ENCODE measurements at places on chromosomes 13 and 19.
A peak's percentile ranks its signal among the peaks of the same experiment; 100 is the strongest.

DNA sequence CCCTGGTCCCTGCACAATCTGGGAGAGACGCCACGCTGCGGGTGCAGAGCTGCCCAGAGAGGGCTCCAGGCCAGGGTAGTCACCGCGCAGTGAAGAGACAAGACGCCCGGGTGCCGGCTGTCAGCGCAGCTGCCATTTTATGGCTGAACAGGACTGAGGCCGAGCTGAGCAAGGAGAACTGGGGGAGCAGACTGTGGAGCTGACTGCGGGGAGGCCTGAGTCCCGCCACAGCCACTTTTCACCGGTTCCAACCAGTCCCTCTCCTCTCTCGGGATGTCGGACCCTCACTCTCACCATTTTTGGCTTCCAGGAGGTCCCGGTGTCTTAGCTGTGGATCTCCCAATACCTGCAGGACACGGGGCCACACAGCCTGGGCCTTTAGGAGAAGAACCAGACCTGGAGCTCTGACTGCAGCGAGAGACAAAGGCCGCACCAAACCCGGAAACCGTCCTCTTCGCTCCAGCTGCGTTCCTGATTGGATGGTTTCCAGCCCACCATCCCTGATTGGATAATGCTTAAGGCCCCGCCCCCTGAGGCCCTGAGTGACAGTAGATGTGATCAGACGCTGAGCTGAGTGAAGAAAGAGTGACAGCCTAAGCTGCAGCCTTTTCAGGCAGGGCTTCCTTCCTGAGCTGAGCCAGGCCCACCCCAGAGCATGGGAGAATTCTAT lies at the start of gene ZNF626:
ZNF626 (minus strand) TSS at position 422 of the 670 bp plus-strand sequence; CDS start at position 297, 125 bp downstream.
- peak; percentile 85 for DNase-seq

GRCh38 chr13:110445722-110446574 lies 115.6 kb downstream of the RAB20 start:
- DNase-seq = no peak

- DNase-seq = no peak
These were observed 57.5 kb downstream of the STARD13 start for GRCh38 chr13:33227927-33228647.

GRCh38 chr13:40434516-40435397 lies 231.7 kb downstream of the FOXO1 start:
- DNase-seq = no peak

- DNase-seq = no peak
These were observed 1179.8 kb downstream of the SLITRK1 start for GRCh38 chr13:82702513-82702912.

GRCh38 chr19:29372921-29373797 lies 152.6 kb upstream of the VSTM2B start:
- no peak for DNase-seq

DNA sequence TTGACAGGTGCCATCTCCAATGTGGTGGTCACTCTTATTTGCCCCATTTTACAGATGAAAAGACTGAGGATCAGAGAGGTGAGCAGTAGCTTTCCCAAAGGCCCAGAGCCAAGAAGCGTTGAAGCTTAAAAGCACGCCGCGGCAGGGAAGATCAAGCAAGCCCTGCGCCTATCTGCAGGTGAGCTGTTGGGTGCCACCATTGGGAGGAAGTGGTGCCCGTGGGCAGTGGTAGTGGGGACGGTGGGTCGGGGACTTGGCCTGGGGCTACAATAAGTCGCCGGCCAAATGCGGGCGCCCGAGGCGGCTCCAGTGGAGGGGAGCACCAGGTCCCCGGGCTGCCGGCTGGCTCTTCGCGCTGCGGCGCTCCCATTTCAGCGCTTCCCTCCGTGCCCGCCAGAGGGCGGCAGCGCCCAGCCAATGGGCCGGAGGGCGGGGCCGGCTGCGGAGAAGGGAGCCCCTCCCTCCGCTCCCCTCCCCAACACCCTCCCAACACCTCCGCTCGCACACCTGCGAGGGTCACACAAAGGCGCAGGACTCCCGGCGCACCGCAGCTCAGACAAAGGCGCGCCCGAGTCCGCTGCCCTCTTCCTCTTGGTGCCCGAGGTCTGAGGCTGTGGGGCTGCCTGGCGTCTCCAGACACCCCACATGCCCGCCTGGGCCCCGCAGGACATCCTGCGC lies 744 bp upstream of the POU2F2 start:
- peak; percentile 50 for DNase-seq

DNA sequence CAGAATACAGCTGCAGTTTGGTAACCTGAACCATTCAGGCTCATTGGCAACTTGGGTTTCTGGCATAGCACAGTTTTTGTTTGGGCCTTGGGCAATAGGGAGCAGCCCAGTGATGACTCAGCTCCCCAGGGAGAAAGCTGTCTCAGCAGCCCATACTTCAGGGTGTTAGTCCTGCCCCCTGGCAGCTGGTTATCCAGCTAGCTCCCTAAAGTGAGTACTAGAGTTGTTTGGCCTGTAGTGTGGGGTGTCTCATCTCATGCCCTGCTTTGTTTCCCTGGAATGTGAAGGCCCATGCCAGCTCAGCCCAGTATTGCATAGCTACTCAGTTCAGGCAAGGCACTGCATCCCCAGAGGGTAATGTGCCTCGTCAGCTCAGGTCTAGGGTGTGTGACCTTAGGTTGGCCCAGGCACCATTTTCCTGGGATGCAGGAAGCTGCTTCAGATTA lies 18.2 kb upstream of the ZNF543 start:
- DNase-seq = no peak

- DNase-seq = no peak
These were observed 754 bp upstream of the SIX5 start for GRCh38 chr19:45769821-45770191.

- peak; percentile 64 for DNase-seq
These were observed 12.8 kb downstream of the LTBP4 start for GRCh38 chr19:40613690-40614621.

GRCh38 chr19:28463493-28464053 lies 749.4 kb downstream of the UQCRFS1 start:
- DNase-seq = no peak

- DNase-seq = no peak
These were observed 1.2 kb upstream of the GPX4 start for GRCh38 chr19:1102407-1103131.

DNA sequence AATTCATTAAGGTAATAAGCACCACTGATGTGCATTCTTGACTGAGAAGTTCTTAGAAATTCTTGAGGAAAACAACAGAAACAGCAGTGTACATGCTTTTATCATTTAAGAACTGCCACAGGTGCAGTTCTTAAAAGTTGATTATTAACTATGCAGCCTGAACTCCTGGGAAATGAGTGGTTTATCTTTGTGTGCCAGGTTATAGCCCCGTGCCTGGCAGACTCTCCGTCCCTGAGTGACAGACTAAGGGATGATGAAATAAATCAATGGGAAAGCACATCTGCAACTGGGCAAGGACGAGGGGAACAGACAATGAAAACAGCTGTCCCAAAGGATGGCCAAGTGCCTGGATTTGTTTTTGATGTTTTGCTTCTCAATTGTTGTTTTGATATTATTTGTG lies 84.4 kb upstream of the SPATA13 start:
- DNase-seq = no peak

DNA sequence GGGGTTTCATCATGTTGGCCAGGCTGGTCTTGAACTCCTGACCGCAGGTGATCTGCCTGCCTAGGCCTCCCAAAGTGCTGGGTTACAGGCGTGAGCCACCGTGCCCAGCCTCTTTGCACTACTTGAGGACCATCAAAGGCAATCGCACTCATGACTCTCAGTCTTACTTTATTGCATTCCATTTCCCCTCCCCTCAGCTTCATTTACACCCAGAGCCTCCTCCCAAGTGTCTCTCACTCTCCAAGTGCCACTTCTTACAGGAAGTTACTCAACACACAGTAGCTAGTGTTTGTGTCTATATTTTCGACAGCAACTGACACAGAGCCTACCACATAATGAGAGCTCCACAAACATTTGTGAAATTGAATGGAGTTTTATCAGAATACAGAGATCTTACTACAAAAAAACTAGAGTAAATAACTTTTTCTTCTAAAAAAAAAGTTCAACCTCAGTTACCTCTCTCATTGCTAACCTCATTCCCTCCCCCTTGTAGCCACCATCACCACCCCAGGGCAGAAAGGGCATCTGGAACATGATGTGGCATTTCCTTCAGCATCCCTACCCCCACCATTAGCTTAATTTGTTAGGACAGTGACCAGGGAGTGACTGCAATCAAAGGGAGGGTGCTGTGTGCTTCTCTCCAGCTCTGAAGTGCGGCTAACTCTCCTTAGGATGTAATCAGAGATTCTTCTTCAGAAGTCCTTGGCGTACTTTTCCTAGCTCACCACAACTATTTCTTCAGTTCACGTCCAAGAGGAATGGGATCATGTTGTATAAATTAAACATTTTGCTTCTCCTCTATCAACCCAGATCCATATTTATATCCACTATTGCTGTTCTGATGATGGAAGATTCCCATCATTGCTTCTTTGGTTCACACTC lies 17.0 kb upstream of the RUBCNL start:
- no peak for DNase-seq

DNA sequence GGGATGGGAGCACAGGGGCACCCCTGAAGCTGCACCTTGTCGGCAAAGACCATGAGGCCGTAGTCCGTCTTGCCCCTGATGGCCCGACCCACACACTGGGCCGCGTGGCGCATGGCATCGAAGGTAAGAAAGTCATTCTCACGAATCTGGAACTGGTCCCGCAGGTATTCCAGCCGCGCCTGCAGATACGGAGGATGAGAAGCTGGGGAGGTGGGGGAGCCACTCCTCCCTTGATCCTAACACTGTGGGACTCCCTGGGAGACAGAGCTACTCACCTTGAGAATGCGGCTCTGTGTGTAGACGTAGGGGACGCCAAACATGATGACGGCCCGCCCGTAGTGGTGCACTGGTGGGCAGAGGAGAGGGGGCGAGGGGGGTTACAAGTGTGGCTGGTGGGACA lies 11.9 kb downstream of the KLC3 start:
- DNase-seq = no peak

GRCh38 chr19:17555929-17556813 lies 722 bp downstream of the COLGALT1 start:
- DNase-seq = no peak

DNA sequence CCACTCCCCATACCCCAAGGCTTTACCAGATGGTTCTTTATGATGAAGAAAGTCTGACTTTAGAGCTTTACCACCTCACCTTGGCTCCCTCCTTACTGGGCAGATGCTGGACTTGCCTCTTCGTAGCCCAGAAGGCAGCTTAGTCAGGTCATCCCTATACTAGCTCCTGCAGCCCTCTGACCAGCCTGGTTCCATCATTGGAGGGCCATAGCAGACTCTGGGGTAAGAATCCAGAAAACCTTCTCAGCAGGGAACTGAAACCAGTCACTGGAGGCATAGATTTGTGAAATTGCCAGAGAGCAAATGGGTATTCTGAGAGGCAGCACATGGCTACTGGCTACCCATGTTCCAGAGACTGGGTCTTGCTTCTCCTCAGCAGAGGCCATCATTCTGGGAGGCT lies 21.8 kb upstream of the ZNF492 start:
- no peak for DNase-seq

DNA sequence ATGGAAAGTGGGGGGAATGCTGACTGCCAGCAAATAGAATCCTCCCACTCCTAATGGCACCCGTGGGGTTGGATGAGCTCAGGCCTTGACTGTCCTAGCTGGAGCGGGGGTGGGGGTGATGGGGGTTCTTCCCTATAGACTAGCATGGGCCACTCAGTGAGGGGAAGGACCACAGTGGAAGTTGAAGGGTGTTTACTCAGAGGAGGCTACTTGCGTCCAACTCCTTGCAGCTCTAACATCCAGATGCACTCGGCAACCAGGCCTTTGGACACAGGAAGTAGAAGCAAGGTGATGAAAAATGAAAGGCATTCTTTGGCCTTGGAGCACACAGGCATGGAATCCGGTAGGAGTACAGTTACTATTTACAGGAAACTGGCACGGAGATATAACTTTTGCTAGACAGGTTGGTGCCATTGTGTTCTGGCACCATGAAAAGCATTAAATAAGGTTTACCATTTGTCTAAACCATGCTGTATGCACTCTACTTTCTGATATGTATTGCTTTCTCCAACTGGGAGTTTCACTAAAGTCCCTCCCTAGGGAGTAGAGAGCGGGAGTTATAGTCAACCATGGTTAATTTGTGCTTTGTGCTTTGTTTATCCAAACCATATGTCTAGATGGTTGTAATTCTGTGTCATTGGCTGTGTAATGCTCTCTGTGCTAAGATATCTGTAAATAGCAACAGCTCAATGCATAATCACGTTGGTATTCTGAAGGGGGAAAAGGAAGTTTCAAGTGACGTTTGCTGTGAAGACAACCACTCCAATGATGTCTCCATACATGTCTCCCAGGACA lies 125.3 kb downstream of the TSHZ3 start:
- no peak for DNase-seq

DNA sequence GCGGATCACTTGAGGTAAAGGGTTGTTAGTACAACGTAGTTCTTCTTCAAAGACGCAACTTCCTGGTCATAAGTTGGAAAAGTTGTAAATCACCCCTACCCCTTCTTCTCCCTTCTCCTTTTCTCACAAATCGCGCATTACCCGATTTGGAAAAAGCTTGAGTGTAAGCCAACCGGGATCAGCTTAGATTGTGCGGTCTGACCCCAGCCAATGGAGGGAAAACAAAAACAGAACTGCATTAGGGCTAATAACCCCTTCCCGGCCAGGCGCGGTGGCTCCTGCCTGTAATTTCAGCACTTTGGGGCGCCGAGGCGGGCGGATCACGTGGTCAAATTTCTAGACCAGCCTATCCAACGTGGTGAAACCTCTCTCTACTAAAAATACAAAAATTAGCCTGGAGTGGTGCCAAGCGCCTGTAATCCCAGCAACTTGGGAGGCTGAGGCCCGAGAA lies 806 bp downstream of the ZNF90 start:
- DNase-seq = no peak

- DNase-seq = no peak
These were observed 15.6 kb downstream of the ELL start for GRCh38 chr19:18506101-18506930.

GRCh38 chr19:53485046-53486004 lies 17.8 kb downstream of the ZNF813 start:
- DNase-seq = no peak

- no peak for DNase-seq
These were observed 326.1 kb upstream of the TSHZ3 start for GRCh38 chr19:31675193-31675913.

DNA sequence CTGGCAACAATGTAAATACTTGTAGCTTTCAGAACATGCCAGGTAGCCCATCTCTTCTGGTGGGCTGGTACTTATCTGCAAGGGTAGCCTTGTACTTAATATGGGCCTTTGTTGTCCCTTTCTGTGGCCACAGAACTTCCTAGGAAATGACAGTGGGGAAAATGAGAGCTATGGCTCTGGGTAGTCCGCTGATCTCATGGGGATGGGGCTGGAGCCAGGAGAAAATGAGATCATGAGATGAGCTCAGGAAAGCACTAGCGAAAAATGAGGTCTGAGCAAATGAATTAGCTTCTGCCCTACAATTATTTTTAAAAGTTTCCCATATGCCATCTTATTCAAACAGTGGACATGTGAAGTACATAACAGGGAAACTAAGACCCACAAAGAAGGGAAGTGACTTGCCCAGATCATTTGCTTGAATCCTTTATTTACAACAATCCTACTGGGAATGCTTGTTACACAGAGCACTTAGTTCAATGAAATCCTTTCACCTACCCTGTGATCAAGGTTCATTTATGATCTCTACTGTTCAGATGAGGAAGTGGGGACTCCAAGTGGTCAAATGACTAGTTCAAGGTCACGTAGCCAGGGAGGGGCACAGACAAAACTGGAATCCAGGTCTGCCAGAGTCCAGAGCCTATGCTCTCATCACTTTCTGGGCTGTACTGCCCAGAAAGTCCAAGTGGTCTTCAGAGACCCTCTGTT lies 87.1 kb downstream of the PTPRS start:
- DNase-seq = no peak

Measured in activated CD8-positive, alpha-beta memory T cell treated with anti-CD3 and anti-CD28 coated beads for 1 hour (primary cell).